Activated T-helper 17 cell treated with anti-CD3 and anti-CD28 coated beads, Interleukin-2, amount 50 U/mL, for 72 hours (primary cell): ENCODE measurements at places on chromosomes 4 and X.
A peak's percentile ranks its signal among the peaks of the same experiment; 100 is the strongest.

GRCh38 chr4:3847211-3847940 lies 81.2 kb downstream of the ADRA2C start:
- ATAC-seq = no peak

DNA sequence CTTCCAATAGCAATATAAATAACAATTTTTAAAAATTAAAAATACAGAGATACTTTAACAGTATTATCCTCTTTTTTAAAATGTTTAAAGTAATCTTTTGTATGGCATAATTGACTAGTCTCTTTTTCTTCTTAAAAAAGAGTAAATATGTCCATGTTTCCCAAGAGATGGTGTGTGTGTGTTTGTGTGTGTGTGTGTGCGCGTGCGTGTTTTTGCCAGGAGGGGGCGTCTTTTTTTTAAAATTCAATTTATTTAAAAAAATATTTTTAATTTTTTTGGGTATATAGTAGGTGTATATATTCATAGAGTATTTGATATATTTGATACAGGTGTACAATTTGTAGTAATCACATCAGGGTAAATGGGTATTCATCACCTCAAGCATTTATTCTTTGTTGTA lies 1073.7 kb downstream of the PCDH7 start:
- ATAC-seq = no peak

DNA sequence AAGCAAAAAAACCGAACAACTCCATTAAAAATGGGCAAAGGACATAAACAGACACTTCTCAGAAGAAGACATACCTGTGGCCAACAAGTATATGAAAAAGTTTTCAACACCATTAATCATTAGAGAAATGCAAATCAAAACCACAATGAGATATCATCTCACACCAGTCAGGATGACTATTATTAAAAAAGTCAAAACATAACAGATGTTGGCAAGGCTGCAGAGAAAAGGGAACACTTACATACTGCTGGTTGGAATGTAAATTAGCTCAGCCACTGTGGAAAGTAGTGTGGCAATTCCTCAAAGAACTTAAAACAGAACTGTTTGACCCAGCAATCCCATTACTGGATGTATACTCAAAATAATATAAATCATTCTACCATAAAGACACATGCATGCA lies 436.3 kb downstream of the KLHL13 start:
- no peak for ATAC-seq

- no peak for ATAC-seq
Observed at GRCh38 chrX:95762716-95763115, 921.9 kb upstream of the DIAPH2 start.

GRCh38 chr4:39490322-39490721 lies 31.5 kb downstream of the LIAS start:
- no peak for ATAC-seq

DNA sequence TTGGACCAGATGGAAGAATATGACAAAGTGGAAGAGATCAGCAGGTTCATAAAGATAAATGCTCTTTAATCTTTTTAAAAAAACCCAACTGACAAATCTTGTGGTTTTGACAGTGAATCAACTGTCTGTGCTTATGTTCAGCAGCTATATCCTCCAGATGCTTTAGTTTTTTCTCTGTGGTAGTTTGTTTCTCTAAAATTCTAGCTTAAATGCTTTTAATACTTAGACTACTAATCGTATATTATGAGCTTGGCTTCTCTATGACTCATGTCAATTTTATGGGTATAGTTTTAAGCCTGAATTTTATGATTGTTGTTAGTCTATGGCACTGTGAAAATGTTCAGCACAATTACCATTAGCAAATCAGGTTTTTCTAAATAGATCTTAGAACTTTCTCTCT lies 12.9 kb downstream of the HHIP start:
- ATAC-seq = no peak

DNA sequence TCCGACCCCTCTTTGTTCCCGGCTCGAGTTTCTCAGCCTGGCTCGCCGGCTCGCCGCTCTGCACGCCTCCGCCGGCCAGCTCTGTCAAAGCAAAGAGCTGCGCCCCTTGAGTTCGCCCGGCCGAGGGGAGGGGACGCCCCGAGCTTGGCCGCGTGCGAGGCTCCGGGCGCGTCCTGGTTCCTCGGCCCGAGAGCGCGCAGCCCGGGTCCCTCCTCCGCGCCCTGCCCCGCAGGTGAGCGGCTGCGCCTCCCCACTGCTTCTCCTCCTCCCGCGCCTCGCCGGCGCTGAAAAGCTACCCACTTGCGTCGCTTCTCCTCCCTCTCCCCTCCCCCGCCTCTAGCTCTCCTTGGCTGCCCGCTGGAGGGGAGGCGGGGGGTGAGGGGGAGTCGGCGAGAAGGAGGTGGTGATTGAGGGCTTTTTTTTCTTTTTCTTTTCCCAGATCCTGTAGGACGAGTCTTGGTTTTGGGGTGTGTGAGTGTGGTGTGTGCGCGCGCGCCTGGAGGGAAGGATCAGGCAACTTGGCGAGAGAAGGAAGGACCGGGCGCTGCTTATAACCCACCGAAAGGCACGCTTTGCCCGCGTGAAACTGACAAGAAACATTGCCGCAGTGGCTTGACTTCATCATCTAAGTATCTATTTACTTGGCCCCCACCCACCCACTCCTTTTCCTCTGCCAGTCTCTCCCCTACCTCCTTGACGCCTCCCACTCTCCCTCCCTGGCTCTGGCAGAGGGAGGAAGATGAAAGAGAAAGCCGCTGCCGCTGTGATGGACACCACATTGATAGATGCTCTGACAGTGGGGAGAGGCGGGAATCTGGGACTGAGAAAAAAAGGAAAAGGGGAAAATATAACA lies at the start of gene LEF1:
LEF1 (minus strand) TSS at position 262 of the 853 bp plus-strand sequence. CDS start 1,165 bp downstream, outside the sequence.
- peak; percentile 28 for ATAC-seq

DNA sequence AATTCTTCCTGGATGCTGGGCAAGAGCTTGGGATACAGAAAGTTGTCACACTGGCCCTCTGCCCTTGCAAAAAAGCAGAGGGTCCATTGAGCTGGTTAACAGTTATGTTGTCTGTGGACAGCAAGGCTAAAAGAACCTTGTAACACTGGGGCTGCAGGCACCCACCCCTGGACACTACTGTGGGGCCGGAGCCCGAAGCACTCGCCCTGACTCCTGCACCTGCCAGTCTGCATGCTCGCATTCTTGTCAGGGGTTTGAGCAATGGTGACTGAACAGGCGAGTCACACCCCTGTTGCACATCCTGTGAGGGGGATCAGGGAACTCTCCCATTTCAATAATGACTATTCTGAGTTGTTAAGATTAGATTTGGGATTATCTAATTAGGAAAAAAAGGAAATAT lies 23.6 kb downstream of the ADH4 start:
- ATAC-seq = no peak

DNA sequence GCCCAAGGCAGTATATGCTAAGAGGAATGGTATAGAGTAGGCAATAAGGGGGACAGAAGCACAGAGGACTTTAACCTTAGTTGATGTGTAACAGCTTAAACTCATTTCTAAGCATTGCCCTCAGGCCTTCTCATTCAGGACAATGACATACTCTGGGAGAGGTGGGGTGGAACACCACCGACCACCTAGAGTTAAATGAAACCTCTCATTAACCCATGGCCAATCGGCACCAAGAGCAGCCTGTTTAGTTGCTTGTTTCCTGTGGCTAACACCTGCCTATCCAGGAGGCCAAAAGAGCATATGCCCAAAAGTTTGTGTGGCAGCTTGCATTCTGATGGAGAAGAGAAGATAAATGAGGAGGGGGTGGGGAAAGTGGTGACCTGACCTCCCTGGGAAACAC lies 88.7 kb upstream of the PLAC1 start:
- ATAC-seq = no peak

DNA sequence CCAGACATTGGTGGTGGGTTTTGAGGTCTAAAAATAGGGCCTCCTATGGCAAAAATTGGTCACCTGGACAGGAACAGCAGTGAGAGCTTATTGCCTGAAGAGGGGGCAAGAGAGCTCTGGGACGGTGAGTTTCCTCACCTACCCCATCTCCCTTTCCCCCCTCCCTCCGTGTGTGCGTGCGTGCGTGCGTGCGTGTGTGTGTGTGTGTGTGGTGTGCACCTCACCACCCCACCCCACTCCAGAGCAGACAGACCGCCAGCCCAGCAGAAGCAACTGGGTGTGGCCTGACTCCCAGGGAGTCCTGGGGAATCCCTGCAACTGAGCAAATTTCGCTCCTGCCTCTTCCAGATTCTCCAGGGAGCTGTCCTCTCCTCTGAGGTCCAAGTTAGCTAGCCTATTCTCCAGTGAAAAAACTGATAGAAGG lies 44.7 kb downstream of the PRPS1 start:
- ATAC-seq = peak; percentile 56

DNA sequence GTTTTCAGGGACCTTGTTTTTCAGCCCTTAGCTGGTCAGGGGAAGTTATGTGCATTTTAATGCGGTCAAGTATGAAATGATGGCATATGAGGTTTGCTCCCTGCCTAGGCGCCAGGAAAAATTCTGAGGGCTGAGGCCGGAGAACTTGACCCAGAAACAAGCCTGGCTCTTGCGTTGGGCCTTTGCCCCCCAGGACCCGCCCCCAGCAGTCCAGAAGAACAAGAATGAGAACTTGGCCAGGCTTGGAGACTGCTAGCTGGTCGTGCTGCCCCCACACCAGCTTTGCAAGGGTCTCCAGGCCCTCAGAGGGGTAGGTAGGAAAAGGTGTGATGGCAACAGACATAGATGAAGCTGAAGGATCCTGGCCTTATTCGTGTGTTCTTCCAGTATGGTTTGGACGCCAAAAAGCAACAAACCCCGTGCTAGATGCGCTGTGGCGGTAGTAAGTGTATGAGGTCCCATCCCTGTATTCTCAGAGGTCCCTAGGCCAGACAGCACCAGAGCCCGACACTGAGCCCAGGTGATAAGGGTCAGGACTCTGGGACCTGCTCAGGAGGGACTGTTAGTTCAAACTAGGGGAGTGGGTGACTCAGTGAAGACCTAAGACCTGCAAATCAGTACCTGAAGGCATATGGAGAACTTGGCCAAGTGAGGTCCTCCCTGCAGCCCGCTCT lies 10.5 kb downstream of the NKX3-2 start:
- no peak for ATAC-seq

- no peak for ATAC-seq
Observed at GRCh38 chr4:7089213-7089986, 21.5 kb upstream of the GRPEL1 start.

- ATAC-seq = no peak
Observed at GRCh38 chrX:124573468-124573867, 227.1 kb downstream of the SH2D1A start.

- no peak for ATAC-seq
Observed at GRCh38 chr4:128979934-128980333, 113.4 kb downstream of the SCLT1 start.

DNA sequence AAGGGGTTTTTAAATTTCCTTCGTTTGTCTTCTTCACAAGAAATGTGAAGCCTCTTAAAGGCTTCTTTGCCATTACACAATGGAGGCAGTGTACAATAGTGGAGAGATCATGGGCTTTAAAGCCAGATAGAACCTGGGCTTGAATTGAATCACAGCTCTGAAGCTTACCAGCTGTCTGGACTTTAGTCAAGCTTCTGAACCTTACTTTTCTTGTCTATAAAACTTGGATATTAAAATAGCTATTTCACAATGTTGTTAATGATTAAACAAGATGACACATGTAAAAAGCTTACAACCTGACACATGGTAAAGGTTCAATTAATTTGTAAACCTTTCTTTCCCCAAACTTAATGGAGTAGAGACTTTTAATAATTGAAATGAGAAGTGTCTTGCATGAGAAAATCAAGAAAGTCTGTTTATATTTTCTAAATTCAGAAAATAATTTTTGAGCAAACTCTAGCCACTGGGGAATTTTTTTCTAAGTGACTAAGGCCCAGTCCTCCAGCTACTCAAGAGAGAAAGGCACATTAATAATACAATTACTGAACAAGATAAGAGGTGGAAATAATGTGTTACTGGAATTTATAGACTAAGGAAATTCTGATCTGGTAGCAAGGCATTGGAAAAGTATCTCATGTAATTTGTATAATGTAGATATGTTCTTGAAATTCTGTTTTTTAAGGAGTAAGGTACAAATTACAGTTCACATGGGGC lies 21.7 kb upstream of the TBC1D8B start:
- ATAC-seq = no peak

- ATAC-seq = no peak
Observed at GRCh38 chr4:25860586-25861279, 2.1 kb downstream of the SEL1L3 start.

- ATAC-seq = peak; percentile 46
Observed at GRCh38 chrX:132612821-132613564, 124.2 kb upstream of the MBNL3 start.

GRCh38 chrX:41314204-41314603 lies 19.8 kb upstream of the DDX3X start:
- ATAC-seq = peak; percentile 46

DNA sequence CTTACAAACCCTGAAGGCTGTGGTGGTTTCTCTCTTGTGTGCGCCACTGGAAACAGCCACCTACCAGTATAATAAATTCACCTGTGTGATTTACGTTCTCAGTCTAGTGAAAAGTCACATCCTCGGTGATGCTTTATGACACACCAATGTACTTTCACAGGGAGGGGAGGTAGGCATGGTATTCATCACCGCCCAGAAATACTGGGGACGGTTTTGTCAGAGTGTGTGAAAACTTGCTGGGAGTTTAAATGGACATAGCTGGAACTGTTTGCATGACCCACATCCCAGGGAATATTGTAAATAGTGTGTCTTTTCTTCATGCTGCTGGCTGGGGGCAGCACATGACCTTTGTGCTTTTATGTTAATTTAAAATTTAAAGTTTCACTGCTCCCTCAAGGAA lies 421.8 kb downstream of the MAPK10 start:
- ATAC-seq = no peak

DNA sequence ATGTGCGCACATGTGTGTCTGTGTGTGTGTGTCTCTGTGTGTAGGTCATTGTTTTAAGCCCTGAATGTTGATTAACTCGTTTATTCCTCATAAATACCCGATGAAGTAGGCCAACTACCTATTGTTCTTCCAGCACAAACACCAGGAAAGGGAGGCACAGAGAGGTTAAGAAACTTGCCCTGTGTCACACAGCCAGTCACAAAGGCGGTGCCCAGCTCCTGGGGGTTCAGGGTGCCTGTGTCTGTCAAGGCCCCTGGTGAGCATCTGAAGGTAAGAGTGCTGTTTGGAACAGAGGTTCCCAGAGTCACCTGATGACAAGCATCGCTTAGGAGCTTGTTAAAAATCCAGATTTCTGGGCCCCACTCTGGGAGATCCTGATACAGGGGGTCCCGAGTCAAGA lies 18.0 kb upstream of the SH3TC1 start:
- no peak for ATAC-seq

- peak; percentile 67 for ATAC-seq
Observed at GRCh38 chrX:46572340-46572936, 1.1 kb upstream of the CHST7 start.

- ATAC-seq = peak; percentile 39
Observed at GRCh38 chr4:112185334-112185733, 40.1 kb downstream of the FAM241A start.
